ENCODE measurements at places on chromosomes 12 and 14.

- DNase-seq = no peak
Observed at GRCh38 chr14:93011650-93012325, 88.8 kb downstream of the CHGA start.

DNA sequence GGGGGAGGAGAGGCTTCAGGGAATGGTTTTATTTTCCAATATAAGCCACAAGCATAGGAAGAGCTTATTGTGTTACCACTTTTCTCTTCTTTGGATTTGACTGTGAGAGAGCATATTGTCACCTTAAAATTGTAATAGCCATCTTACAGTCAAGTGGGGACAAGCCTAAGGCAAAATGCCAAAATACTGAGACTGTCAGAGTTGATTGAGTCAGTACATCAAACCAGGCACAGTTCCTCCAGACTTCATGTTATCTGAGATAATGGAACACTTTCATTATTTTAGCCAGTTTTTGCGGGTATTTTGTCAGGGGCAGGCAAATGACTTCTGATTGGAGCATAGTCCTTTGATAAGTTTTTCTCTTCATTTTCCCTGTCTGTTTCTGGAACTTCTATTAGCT lies 19.5 kb upstream of the NUBPL start:
- no peak for DNase-seq

GRCh38 chr12:68805592-68806120 lies 2.3 kb upstream of the MDM2 start:
- DNase-seq = no peak

- no peak for DNase-seq
Observed at GRCh38 chr12:81150382-81150781, 72.5 kb downstream of the ACSS3 start.

DNA sequence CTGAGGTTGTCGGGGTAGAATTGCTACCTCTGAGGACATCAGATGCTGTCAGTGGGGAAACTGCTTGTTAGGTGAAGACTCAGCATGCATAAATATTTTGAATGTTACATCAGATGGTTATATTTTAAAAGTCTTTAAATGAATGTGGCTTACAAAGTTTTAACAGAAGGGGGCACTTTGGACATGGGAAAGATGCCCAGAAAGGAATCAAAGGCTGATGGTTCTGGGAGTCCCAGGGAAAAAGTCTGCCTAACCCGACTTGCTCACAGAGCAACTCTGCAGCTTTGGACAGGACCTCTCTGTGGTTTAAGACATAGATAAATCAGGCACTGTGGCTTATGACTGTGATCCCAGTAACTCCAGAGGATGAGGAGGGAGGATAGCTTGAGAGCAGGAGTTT lies 474.9 kb downstream of the ATP23 start:
- DNase-seq = no peak

DNA sequence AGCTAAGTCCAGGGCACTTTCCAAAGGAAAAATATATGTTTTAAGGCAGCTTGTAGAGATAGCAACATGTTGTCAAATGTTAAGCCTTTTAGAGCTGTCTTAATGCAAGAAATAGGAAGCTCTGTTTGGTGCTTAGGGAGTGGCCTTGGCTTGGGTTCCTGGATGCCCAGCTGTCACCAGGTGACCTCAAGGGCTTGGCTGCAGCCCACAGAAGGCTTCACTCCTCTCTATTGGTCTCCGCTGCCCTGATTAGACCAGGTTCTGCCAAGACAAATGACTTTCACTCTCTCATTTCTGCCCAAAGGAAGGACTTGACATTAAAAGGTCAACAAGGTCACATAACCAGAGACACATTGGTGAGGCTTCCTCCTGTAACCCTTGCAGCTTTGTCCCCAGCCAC lies 76.8 kb downstream of the WSCD2 start:
- DNase-seq = no peak

- DNase-seq = no peak
Observed at GRCh38 chr14:67569651-67570290, 30.3 kb downstream of the PIGH start.

DNA sequence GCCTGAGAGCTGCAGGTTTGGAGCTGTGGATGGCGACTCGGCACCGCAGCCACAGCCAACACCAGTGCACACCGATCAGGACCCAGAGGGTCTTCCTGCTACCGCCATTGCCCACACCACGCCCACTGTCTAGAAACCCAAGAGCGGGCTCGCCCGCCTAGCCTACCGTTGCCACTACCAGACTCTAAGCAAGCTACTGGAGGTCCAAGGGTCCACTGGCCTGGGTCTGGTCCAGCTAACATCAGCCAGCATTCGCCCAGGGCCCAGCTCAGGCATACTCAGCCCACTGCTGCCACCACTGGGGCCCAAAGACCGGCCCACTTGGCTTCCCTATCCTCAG lies 30.5 kb upstream of the MON2 start:
- DNase-seq = no peak

- DNase-seq = no peak
Observed at GRCh38 chr14:74567646-74568379, 44.2 kb downstream of the LTBP2 start.

GRCh38 chr14:73241481-73242165 lies 4.3 kb downstream of the PAPLN start:
- no peak for DNase-seq

GRCh38 chr14:78673845-78674244 lies 503.7 kb downstream of the NRXN3 start:
- DNase-seq = no peak

DNA sequence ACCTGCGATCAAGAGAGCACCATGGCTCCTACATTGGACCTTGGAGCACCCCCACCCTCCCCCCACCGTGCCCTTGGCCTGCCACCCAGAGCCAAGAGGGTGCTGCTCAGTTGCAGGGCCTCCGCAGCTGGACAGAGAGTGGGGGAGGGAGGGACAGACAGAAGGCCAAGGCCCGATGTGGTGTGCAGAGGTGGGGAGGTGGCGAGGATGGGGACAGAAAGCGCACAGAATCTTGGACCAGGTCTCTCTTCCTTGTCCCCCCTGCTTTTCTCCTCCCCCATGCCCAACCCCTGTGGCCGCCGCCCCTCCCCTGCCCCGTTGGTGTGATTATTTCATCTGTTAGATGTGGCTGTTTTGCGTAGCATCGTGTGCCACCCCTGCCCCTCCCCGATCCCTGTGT lies 1.8 kb upstream of the RNU7-1 start:
- DNase-seq = no peak

GRCh38 chr12:106042037-106042436 lies 96.7 kb downstream of the NUAK1 start:
- no peak for DNase-seq

Data from T-helper 17 cell (primary cell).